ENCODE measurements at places on chromosomes 1 and 21.
A peak's percentile ranks its signal among the peaks of the same experiment; 100 is the strongest.

GRCh38 chr1:231866392-231867331 is 240.1 kb downstream of the DISC1 start:
- peak; percentile 16 for DNase-seq

- no peak for DNase-seq
Observed at GRCh38 chr1:170365331-170365730, 166.6 kb upstream of the GORAB start.

GRCh38 chr1:42184616-42185015 is 20.1 kb upstream of the GUCA2A start:
- no peak for DNase-seq

DNA sequence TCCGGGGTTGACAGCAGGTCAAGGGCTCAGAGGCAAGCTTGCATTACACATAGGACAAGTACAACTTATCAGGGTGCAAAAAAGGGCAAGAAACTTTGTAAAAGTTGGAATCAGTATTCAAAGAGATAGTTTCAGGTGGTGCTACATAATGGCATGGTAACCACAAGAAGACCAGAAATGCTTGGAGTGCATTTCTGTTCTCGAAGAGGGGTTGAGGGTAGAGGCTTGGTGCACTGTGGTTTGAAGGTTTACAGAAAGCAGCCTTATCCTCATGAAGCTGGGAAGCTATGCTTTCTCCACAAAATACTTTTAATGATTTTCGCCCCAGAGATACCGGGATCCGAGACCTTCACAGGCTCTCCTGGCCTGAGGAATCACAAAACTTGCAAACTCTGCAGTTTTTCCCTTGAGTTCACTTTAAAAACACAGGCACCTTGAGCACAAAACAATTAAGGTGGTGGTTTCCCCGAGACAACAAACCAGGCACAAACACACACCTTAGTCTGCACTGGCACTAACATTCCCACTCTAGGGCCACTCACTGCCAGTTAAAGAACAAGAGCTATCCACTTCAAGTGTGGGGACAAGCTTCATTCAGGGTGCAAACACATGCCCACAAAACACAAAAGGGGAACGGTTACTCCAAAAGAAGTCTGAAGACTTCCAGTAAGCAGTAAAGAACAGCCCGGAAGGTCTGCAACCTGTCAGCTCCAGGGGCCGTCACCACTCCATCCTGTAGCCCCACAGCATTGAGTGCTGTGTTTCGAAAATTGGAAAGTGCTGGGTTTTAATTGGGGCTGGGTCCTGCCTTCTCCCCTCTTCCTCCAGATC is 29.8 kb upstream of the NFIA start:
- no peak for DNase-seq

- peak; percentile 28 for DNase-seq
Observed at GRCh38 chr1:225480825-225481434, 53.1 kb upstream of the LBR start.

- DNase-seq, result no peak
Observed at GRCh38 chr1:38085666-38086330, 39.2 kb upstream of the POU3F1 start.

DNA sequence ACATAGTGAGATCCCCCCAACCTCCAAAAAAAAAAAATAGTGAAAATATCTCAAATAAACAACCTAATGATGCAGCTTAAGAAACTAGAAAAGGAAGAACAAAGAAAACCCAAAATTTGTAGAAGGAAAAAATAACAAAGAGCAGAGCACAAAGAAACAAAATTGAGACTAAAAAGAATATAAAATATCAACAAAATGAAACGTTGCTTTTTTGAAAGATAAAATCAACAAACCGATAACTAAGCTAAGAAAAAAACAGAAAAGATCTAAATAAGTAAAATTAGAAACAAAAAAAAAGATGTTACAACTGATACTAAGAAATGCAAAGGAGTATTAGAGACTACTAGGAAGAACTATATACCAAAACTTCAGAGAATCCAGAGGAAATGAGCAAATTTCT is 139.3 kb upstream of the PALMD start:
- no peak for DNase-seq

GRCh38 chr1:79079770-79080169 is 73.2 kb upstream of the ADGRL4 start:
- DNase-seq, result no peak

- no peak for DNase-seq
Observed at GRCh38 chr21:17793246-17794123, 25.7 kb downstream of the C21orf91 start.

- no peak for DNase-seq
Observed at GRCh38 chr1:15952317-15953258, 23.3 kb downstream of the ZBTB17 start.

GRCh38 chr21:40936771-40937261 is 89.9 kb upstream of the DSCAM start:
- DNase-seq, result no peak

GRCh38 chr1:185367218-185367617 is 50.2 kb upstream of the IVNS1ABP start:
- DNase-seq, result no peak

DNA sequence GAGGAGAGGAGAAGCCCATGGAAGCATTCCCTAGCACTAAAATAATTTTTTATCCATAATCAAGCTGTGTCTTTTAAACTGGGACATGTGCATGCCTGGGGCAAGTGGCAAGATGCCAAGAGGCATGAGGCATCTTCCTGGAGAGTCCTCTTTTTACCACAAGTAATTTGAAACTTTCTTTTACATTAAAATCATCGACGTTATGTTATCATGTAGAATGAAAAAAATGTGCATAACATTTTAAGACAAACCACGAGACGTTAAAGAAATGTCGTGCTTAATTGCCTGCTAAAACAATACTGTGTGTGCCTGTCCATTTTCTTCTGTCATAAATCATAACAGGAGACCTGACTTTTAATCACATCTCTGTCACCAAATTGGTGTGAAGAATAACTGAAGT is 1.5 kb downstream of the STYXL2 start:
- no peak for DNase-seq

DNA sequence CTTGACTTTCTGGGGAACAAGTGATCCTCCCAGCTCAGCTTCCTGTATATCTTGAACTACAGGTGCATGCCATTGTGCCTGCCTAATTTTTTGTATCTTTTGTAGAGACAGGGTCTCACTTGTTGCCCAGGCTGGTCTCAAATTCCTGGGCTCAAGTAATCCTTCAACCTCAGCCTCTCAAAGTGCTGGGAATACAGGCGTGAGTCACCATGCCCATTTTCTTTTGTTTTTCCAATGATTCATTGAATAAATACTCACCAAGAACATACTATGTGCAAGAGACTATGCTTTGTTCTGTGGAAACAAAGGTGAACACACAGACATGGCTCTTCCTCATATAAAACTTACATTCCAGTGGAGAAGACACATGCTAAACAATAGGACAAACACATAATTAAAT is 407.8 kb upstream of the DAB1 start:
- no peak for DNase-seq

- no peak for DNase-seq
Observed at GRCh38 chr1:1529321-1529720, 11.1 kb downstream of the TMEM240 start.

DNA sequence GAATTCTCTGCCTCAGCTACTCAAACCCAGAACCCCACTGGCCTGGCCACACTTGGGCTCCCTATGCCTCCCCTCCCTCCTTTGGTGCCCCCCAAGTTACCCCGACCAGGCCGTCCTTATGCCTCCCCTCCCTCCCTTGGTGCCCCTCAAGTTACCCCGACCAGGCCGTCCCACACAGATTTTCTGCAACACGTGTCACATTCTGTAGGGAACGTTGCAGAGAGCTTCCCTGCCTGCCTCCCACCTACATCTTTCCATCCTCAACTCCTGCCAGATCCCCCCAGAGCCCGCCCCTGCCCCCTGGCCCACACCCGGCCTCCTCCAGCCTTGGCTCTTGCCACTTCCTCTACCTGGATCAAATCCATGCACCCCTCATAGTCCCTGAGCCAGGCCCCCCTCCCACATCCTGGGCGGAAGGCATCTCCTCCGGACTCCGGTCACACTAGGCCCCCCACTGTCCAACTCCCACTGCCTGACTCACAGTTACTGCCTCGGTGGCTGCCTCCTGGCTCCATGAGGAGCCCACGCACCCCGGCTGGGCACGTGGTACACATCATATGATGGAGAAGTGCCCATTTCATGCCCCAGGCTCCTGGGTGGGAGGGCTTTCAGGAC is 41.2 kb downstream of the KCNAB2 start:
- no peak for DNase-seq

DNA sequence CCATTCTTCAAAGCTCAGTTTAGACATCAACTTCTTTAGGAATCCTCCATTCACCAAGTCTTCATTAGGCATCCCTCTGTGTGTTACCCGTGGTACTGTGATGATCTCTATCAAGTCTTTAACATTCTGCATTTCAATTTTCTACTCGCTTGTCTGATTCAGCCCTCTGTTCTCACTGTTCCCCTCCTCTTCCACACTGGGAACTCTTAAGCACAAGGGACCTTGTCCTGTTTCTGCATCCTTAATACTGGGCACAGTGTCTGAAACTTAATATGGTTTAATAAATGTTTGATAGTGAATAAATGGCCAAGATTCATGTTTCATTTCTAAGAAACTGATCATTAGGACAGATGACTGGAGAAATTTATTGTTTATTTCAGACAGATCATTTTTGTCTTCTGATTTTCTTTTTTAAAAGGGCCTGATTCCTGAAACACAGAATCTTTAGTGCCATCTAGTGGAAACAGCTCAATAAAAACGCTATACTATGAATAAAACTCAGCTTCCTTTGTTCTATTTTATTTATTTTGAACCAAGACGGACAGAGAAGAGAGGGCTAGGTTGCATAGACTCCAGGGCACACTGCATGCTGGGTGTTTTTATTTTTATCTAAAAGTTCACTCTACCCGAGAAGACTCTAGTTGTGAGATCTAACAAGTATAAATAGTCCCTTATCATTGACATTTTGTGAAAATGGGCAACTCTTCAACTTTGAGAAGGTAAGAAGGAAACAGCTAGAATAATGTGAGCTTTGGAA is 7.0 kb upstream of the TRIM45 start:
- DNase-seq, result no peak

DNA sequence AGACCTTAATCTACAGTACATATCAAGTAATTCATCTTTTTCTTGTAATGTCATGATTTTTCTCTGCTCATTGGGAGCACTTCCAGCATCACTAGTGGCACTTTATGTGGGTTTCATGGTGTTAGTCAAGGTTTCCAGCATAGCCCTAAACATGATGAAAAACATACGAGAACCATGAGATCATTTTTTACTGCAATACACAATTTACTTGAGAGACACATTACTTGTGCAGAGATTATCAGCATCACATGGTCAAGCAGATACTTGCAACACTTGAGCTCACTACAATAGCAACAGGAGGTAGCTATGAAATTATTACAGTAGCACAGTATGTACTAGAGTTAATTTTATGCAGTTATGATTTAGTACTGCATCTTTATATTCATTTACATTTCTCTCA is 36.4 kb downstream of the ITGB3BP start:
- DNase-seq, result no peak

Data from activated naive CD4-positive, alpha-beta T cell (primary cell).